ENCODE measurements at places on chromosomes 2 and 18.

- no peak for DNase-seq
These were observed 195.4 kb downstream of the FAM210A start for GRCh38 chr18:13530879-13531387.

GRCh38 chr2:74772046-74772445, 61.9 kb upstream of the HK2 start:
- DNase-seq = no peak

GRCh38 chr2:176103194-176103593, 3.6 kb downstream of the HOXD12 start:
- DNase-seq = no peak

DNA sequence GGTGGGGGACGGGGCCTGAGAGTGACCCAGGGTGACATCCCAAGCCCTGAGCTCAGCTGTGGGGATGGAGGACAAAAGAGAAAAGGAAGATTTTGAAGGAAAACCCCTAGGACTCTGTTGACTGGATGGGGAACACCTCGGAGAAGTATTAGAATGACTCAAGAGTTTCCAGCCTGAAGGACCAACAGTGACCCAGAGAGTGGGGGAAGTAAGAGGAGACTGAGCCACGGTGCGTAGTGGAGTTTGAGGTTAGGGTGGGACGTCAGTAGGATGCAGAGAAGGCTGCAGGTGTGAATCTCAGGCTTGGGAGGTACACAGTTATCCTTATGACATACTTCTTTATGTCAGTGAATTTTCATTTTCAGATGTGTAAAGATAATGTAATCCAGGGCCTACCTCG, 119.5 kb downstream of the NCK2 start:
- no peak for DNase-seq

- DNase-seq = no peak
These were observed 164.9 kb upstream of the SALL3 start for GRCh38 chr18:78814766-78815165.

- no peak for DNase-seq
These were observed 1.3 kb upstream of the FHL2 start for GRCh38 chr2:105400138-105400540.

GRCh38 chr2:128490881-128491691, 172.4 kb upstream of the HS6ST1 start:
- no peak for DNase-seq

DNA sequence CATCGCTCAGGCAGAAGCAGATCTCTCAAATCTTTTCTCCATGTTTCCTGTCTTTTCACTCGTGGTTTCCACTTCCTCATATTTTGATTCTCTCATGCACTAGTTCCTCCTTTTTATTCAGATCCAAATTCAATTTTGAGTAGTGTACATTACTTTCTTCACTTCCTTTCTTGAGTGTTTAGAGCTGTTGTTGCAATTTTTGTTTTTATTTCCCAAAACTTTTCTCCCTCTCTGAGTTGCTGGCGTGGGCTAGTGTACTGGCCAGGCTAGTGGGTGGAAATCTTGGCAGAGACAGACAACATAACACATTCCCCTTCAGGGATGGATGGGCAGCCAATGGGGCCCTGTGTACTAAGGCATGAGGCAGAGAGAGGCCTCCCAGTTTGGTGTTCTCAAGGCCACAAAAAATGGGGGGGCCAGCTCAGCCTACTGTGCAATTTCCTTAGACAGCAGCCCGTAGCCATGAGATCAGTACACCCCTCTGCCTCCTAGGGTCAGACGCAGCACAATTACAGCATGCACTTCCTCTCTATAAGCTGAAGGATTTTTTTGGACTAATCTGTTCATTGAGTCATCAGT, 145.1 kb upstream of the PID1 start:
- DNase-seq = no peak

DNA sequence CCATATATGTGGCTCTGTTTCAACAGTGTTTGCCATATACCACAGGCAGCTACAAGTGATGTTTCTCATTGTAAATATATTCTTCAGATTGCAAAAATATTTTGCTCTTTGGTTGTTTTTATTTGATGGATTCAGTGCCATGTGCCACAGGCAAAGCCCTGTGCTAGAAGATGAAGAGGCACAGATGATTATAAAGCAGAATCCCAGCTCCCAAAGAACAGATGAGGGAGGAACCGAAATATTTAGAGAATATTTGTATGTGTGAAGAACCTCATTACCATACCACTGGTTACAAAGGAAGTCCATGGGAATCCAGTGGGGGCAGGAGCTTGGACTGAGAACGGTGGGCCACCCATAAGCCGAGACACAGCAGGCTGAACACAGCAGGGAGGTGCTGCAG, 143.8 kb upstream of the NDUFV2 start:
- DNase-seq = no peak
